Hematopoietic multipotent progenitor cell treated with erythropoietin and hydrocortisone succinate and interleukin-3 and kit ligand, for 6 days (in vitro differentiated cells): ENCODE measurements at places on chromosomes 12 and 14.

DNA sequence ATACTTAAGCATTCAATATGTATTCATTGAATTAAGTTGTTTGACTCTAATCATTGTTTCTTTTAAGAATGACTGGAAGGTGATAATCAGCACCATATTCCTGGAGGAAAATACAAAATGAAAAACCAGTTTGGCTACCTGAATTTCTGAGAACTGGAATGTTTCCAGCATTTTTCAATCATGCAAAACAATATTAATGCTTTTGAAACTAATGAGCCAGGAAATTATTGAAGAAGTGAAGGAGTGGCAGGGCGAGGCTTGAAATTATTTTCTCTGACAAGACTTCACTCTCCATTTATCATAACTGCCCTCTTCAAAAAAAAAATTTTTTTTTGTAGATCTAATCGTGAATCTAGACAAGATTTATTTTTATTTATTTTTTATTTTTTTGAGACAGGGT is 19.0 kb downstream of the TMEM19 start:
- DNase-seq = no peak

- no peak for DNase-seq
These were observed 14.4 kb downstream of the NEUROD4 start for GRCh38 chr12:55034218-55034617.

GRCh38 chr12:3117144-3117581 is 40.0 kb downstream of the TSPAN9 start:
- no peak for DNase-seq

GRCh38 chr12:121628536-121628935 is 2.2 kb downstream of the ORAI1 start:
- no peak for DNase-seq

DNA sequence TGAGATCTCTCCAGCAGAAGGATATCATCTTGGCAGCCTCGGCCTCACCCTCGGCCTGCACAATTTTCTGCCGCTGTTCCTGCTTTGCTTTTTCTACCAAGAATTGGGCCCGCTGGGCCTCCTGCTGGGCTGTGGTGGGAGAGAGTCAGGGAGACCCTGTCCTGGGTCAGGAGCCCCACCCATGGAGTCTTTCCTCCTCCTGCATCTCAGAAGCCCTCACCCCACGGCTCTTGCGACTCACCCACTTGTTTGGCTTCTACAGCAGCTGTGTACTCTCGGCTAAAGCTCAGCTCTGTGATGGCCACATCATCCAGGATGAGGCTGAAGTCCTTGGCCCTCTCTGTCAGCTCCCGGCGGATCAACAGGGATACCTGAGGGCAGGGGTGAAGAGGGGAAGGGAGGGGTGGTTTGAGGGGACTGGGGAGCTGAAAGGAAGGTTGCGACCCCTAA is 2.8 kb downstream of the PHB2 start:
- DNase-seq = no peak

DNA sequence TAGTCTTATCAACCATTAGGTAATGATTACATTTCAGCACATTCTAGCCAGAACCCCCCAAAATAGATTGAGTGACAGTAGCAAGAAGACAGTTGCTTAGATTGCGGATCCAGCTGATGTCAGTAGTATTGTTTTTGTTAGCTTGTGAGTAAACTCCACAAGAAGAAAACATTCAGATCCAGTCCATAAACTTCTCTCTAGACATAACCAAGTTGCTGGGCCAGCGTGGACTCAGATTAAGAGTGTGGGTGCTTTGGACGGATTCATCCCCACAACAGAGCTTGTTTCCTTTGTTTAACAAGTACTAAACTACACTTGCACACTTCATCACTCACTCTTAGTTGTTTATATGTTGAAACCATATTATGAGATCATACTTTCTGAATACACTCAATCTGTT is 293.4 kb downstream of the NPAS3 start:
- DNase-seq = no peak

DNA sequence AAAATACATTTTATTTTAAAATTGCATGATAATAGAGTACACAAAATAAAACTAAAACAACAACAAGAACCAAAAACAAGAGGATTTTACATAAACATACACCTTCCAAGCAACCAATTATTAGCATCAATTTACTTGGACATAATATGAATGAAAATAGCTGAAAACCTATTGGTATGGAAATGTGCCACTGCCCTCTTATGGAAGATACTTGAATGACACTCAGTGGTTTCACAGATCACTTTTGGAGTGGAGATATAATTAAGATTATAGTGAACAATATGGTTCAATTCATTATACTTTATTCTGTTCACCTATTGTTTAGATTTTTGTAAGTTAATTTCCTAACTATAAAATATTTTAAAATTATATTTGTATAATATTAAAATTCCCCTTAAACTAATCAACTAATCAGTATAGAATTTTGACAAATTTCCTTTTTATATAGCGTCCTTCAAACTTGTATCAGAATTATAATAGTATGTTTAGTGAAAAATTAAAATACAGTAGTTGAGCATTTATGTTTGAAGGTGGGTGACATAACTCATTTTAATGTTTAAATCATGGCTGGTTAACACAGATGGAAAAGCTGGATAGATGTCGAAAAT is 70.1 kb downstream of the SLC6A15 start:
- DNase-seq = peak; percentile 65

GRCh38 chr12:51076236-51076930 is 7.0 kb downstream of the CSRNP2 start:
- DNase-seq = peak; percentile 32

DNA sequence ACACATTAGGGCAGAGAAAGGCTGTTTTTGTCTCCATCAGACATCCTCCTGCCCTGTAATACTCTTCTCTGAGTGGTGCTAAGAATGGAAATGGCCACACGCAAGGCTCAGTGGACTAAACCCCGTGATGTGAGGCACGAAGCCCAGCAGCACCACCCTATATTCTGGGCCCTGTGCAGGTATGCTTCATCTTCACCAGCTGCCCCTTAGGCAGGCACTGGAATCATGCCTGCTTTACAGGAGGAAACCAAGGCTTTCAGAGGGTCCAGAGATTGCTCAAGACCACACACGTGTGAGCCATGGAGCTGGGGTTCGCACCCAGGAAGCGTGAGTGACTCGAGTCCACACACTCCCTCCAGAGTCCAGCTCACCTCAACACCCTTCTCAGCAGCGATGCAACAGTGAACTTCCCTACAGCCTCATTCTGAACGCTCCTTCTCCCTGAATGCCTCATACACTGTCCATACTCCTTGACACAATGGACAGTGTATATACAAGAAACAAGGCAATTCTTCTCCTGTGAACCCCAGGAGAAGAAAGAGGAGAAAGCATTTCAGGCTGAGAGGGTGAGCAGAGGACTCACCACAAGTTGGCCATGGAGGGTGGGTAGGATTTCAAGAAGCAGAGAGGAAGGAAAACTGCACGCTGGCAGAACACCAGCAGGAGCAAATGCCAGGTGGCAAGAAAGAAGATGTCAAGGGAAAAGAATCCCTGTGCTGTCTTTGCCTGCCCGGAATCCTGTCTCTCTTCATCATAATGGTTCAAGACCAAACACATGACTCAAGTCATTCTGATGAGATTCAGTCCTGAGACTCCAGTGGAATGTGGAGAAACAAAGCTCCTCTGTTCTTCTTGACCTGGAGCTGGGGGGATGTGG is 39.1 kb downstream of the NT5DC3 start:
- no peak for DNase-seq

DNA sequence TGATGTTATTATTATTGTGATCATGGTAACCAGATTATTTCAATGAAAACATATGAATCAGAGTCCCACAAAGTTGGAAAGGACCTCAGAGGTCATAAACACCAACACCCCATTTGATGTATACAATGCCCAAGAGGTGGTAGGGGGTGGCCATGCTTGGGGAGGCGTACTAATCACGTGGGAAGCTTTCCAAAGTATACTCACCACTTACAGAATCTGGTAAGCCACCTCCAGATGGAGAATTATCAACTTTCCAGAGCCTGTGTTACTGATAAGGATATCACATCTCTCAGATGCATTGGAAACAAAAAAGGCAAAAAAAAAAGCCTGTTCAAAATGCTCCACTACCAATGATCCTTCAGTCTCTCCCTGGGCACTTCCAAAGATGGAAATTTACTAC is 8.4 kb downstream of the DAD1 start:
- DNase-seq = no peak

- DNase-seq = peak; percentile 16
These were observed 186.7 kb upstream of the NEDD1 start for GRCh38 chr12:96720363-96720705.

DNA sequence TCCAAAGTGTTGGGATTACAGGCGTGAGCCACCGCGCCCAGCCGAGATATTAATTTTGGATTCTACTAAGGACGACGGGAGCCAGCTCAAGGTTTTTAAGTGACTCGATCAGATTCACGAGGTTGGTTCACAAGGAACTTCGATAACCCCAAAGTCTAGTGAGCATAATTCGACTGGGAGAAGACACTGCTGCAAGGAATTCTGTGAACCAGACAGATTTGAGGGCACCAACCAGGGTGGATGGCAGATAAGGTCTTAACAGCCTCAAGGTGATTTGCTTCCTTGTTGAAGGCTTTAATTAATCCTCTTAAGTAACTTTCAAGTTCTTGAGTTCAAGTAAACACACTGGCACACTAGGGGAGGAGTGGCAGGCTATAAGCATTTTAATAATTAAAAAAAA is 1.1 kb upstream of the KLHDC2 start:
- peak; percentile 43 for DNase-seq

DNA sequence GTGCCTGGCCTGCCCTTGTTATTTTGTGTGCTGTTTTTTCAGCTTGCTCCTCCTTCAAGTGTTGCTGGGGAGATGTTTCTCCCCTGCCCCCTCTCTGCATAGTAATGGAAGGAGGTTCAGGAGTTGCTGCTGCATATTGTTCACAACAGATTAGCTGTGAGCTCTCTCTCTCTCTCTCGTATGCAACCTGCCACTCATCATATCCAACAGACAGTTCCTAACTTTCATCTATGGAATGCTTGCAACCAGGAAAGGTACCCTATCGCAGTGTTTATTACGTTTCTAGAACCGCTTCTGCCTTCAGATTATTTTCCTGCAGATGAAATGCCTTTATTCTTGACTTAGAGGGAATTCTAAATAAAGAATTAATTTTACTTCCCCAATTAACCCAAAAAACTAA is 372.9 kb downstream of the RMST start:
- no peak for DNase-seq

- DNase-seq = peak; percentile 86
These were observed 22.2 kb downstream of the UBE2N start for GRCh38 chr12:93419388-93420034.

- no peak for DNase-seq
These were observed 62.5 kb upstream of the GPR68 start for GRCh38 chr14:91307046-91307445.

- DNase-seq = no peak
These were observed 8.4 kb downstream of the GSC start for GRCh38 chr14:94761348-94761996.

- peak; percentile 67 for DNase-seq
These were observed 115.0 kb upstream of the MDM1 start for GRCh38 chr12:68446901-68447796.

DNA sequence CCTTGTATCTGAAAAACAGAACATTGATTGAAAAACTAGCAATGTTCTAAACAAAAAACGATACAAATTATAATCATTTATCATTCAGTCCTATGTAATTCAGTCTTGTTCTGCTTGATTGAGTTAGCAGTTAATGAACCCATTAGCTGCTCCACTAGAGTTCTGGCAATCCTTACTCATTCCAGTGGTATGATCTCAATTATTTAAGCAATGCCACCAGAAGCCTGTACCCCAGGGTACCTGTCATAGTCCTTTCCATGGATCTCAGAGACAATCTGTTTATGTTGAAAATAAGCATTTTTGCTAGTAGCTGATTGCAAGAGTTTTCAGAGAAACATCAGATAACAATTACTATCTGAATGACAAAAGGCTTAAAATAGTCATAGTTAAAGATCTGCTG is 115.9 kb downstream of the UNC79 start:
- DNase-seq = no peak

- no peak for DNase-seq
These were observed 120.3 kb upstream of the VASH1 start for GRCh38 chr14:76640923-76641395.

GRCh38 chr12:2768224-2768961 is 26.4 kb upstream of the FKBP4 start:
- DNase-seq = no peak

DNA sequence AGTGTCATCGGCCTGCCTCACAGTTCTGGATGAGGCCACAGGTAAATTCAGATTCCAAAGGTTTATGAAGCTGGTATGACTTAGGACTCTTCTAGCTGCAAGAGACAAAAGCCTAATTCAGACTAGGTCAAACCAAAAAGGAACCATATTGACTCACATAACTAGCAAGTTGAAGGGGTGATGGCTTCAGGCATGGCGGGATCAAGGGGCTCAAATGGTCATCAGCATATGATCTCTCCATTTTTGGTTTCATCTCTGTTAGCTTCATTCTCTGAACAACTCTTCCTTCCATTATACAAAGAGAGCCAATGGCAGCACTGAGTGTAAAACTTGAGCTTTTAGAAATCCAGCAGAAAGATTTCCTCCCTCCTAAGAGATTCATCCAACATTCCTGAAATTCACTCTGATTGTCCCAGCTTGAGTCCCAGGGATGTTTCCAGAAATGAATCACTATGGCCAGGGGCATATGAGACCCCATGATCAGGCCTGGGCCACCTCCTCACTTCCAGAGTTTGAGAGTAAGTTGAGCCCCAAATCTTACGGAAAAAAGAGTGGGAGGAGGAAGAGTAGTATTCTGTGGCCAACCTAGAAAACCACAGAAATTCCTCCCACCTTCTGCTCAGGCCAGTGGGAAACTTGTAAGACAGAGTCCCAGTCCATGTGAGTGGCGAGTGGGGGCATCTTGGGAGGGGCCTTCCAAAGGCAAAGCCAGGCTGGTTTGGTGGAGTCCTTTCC is 2.0 kb upstream of the MAP1LC3B2 start:
- DNase-seq = no peak

DNA sequence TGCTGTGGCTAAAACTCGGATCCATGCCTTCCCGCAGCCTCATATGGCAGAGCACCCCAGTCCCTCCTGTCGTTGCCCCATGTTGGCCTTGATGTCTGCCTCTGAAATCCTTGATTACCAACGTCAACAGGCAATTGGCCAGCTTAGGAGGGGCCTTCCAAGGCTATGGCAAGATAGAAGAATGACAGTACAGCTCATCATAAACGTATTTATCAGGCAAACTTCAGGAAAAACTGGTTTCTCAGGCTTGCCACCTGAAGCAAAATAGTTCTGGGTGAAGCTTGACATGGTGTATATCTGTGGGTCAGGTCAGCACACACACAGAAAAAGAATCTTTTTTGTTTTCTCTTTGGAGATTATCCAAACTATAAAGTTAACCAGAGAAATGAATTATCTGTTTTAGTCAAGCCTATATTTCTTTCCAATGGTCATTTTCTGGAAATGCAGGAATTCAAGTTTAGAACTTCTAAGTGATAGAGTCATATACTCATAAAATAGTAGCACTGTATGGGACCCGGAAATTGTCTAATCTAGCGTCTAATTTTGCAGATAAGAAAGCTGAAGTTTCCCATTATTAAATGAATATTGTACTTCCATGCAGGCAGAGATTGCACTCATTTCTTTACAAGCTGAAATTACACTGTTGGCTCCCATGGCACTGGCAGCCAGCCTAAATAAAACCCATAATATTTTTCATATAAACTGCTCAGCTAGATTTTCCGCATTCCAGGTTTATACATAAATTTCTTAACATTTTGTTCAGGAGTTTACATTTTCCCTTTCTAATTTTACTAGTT is 24.4 kb upstream of the DUSP16 start:
- no peak for DNase-seq

GRCh38 chr14:91258876-91259275 is 14.4 kb upstream of the GPR68 start:
- DNase-seq = no peak
